Activated B cell treated with CpG ODN at 0.5 μM for 24 hours (primary cell): ENCODE measurements at places on chromosomes 2 and 18.

DNA sequence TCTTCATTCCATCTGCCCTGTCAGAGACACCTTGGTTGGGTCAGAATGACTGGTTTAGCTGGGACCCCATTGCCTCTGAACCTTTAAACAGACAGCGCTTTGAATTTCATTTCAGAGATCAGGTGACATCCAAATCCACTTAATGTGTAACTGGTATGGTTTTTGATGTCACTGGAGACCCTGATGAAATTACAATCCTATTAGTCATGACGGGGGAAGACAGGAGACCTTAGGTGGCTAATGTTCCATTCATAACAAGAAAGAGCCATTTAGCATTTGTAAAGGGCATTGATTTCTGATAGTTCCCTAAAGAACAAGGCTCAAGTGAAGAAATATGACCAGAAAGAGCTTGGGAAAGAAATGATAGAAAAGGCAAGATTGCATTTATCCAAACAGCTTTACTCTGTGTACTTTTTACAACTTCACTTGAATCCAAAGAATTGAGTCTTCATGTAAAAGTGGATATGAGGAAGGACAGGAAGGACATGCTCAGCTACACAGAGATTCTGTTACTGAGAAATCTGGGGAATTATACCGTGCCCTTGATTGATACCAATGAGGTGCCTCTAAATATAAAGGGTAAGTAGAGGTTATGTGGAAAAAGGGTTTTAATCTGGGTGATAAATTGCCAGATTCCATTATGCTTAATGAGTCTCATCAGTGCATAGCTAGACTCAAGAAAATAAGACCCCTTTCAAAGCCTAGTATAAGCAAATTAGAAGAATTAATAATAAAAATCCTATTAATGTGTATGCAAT is 198.2 kb downstream of the NCKAP5 start:
- no peak overlapping the region for H3K4me3 ChIP-seq
- DNase-seq = no peak
- no peaks in the 10 kb centered on the region for H3K36me3 ChIP-seq
- no peaks in the 10 kb centered on the region for H3K27me3 ChIP-seq
- no peaks in the 10 kb centered on the region for H3K4me1 ChIP-seq

DNA sequence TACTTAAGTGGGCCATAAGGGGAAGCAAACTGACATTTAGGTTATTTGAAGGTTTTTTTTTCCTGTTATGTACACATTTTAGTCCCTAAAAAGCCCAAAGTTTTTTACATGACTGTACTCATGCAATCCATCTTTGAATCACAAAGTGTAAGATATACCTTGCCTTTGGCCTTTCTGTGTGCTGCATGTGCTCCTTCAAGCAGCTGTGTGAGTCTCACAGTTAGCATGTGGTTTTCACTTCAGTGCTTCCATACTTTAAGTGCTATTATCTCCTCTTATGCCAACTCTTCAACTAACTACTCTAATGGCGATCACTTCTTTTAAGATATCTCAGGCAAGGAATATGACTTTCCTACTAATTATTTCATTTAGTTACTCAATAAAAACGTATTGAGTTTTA is 597.1 kb upstream of the ACVR2A start:
- no peak overlapping the region for H3K4me3 ChIP-seq
- H3K27me3 ChIP-seq = no peaks in the 10 kb centered on the region
- H3K36me3 ChIP-seq = no peaks in the 10 kb centered on the region
- no peaks in the 10 kb centered on the region for H3K4me1 ChIP-seq
- no peak overlapping the region for H3K27ac ChIP-seq
- DNase-seq = no peak

GRCh38 chr2:105671156-105671555 is 73.6 kb upstream of the NCK2 start:
- peaks cover 8% of the 10 kb centered on the region for H3K27me3 ChIP-seq
- no peak for DNase-seq
- H3K4me1 ChIP-seq = no peaks in the 10 kb centered on the region
- no peak overlapping the region for H3K27ac ChIP-seq

DNA sequence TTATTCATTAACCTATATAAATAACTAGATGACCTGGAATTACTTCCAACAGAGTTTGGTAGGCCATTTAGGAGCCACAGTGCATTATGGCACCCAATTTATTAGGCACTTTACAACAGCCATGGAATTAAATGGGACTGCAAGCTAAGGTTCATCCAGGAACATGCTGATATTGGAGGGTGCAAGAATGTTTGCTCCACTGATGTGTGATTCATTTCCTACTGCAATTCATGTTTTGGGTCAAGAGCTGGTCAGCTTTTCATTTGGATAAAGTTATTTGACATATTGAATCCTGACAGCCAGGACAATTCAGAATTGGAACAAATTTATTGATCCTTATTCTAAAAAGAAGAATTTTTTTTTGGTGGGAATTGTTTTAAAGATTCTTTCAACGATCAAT is 11.8 kb upstream of the LYPD1 start:
- H3K27ac ChIP-seq = no peak overlapping the region
- no peak overlapping the region for H3K4me3 ChIP-seq
- H3K36me3 ChIP-seq = no peaks in the 10 kb centered on the region
- no peak for DNase-seq

DNA sequence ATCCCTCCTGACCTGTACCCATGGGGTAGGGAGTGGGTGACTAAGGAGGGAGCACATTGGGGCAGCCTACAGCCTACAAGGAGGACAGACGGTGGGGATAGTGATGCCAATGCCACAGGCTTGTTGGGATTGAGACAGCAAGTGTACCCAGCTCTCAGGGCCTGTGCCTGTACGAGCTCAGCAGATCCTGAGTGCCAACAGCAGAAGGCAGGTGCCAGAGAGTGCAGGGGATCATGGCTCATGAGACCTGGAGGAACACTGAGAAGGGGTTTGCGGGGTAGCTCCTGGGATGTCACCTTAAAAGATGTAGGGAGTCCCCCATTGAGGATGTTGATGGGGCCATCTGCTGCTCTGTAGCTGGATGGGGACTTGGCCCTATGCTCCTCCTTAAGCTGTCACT is 10.3 kb upstream of the SNED1 start:
- H3K27me3 ChIP-seq = peaks cover 5% of the 10 kb centered on the region
- H3K4me1 ChIP-seq = no peaks in the 10 kb centered on the region
- peak; percentile 10 for DNase-seq
- no peak overlapping the region for H3K27ac ChIP-seq
- no peaks in the 10 kb centered on the region for H3K36me3 ChIP-seq

- H3K4me3 ChIP-seq = no peak overlapping the region
- H3K27me3 ChIP-seq = no peaks in the 10 kb centered on the region
- DNase-seq = no peak
Observed at GRCh38 chr2:233538741-233539140, 27.8 kb downstream of the USP40 start.

DNA sequence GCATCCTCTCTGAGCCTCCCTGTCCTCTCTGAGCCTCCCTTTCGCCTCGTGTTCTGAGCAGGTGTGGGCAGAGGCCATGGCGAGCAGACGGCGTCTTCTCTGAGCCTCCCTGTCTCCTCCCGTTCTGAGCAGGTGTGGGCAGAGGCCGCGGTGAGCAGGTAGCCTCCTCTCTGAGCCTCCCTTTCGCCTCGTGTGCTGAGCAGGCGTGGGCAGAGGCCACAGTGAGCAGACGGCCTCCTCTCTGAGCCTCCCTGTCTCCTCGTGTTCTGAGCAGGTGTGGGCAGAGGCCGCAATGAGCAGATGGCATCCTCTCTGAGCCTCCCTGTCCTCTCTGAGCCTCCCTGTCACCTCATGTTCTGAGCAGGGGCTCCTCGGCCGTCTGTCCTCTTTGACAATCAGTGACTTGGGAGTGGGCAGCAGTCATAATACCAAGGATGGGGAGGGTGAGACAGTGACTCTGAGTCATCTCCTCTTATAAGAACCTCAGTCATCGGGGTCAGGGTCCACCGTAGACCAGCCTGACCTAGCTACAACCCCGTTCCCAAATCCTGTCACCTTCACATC is 395.1 kb upstream of the SALL3 start:
- H3K4me1 ChIP-seq = no peaks in the 10 kb centered on the region
- H3K36me3 ChIP-seq = no peaks in the 10 kb centered on the region
- H3K27ac ChIP-seq = no peak overlapping the region

DNA sequence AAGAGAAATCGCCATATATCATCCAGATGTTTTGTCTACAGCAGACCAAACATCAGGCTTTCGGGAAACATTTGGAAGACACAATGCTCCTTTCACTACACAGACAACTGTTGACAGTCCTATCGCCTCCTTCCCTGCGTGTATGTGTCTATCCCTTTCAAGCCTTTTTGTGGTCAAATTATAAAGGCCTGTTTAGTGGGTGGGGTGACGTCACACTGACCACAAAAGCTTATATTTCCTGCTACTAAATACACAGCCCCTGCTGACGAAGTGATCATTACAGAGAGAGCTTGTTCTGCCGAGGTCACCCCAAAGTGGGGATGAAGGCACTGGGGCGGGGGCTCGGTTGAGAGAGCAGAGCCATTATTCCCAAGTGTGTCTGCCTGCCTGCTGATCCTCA is 302.7 kb upstream of the TNP1 start:
- DNase-seq = no peak
- H3K4me3 ChIP-seq = no peak overlapping the region
- H3K27ac ChIP-seq = no peak overlapping the region
- H3K4me1 ChIP-seq = peaks cover 2% of the 10 kb centered on the region
- H3K27me3 ChIP-seq = peaks cover 26% of the 10 kb centered on the region

DNA sequence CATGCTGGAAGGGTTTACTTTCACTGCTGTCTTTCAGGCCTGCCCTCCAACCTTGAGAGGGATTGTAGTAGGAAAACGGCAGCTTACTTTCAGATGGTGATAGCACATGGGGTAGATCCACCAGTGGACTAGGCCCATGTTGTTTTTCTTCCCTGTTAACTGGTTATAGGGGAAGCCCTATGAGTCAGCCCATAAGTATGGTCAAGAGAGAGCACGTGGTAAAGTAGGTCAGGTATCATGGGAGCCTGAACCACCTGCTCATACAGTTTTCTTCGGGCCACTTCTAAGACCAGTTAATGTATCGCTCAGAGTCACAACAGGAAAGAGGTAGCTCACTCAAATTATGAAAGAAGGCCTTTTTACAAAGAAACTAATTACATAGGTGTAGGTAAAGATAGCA is 33.0 kb downstream of the PDK1 start:
- no peak overlapping the region for H3K27ac ChIP-seq
- H3K4me3 ChIP-seq = no peak overlapping the region
- no peaks in the 10 kb centered on the region for H3K4me1 ChIP-seq
- H3K27me3 ChIP-seq = no peaks in the 10 kb centered on the region
- peaks cover 78% of the 10 kb centered on the region for H3K36me3 ChIP-seq
- no peak for DNase-seq

GRCh38 chr2:70041663-70042062 is 45.6 kb upstream of the PCBP1 start:
- no peaks in the 10 kb centered on the region for H3K27me3 ChIP-seq
- H3K4me3 ChIP-seq = no peak overlapping the region
- DNase-seq = no peak
- H3K4me1 ChIP-seq = peaks cover 3% of the 10 kb centered on the region
- H3K36me3 ChIP-seq = peaks cover 11% of the 10 kb centered on the region
- no peak overlapping the region for H3K27ac ChIP-seq

GRCh38 chr18:2529154-2529553 is 42.2 kb downstream of the METTL4 start:
- H3K4me1 ChIP-seq = peaks cover 12% of the 10 kb centered on the region
- H3K27me3 ChIP-seq = no peaks in the 10 kb centered on the region
- DNase-seq = no peak
